Stimulated activated CD8-positive, alpha-beta memory T cell treated with anti-CD3 and anti-CD28 coated beads, Interleukin-7, amount 100 ng/mL, for 4 hours (primary cell): ENCODE measurements at places on chromosomes 12 and 14.

DNA sequence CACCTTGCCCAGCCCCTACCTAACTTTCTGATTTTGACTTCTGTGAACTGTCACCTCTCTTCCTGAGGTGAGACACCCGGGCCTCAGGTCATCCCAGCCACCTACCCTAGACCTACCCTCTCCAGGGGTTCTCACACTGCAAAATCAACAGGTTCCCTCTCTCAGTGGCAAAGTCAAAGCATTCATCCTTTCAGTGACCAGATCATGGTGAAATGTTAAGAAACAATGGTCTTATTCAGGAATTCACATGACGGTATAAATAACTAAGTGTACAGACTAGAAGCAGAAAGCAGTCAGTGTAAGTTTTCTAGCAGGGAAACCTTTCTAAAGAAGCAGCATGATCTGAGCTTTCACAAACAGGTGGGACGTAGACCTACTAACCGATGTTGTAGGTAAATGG, 133.4 kb downstream of the TMTC1 start:
- DNase-seq: no peak

GRCh38 chr14:22319526-22320361, 269.3 kb downstream of the DAD1 start:
- no peak for DNase-seq

DNA sequence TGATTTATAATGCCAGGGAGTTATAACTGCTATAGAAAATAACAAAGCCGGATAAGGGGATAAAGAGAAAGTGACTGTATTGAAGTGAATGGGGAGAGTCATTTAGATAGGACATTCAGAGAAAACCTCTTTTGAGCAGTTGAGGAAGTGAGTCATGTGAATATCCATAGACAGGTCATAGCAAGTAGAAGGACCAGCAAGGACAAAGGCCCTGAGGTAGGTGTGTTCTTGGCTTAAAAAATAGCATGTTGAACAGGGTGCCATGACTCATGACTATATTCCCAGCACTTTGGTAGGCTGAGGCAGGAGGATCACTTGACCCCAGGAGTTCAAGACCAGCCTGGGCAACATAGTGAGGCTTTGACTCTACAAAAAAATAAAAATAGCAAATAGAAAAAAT, 51.5 kb upstream of the RAP1B start:
- no peak for DNase-seq

GRCh38 chr12:40212566-40212965, 12.2 kb upstream of the LRRK2 start:
- DNase-seq: no peak

DNA sequence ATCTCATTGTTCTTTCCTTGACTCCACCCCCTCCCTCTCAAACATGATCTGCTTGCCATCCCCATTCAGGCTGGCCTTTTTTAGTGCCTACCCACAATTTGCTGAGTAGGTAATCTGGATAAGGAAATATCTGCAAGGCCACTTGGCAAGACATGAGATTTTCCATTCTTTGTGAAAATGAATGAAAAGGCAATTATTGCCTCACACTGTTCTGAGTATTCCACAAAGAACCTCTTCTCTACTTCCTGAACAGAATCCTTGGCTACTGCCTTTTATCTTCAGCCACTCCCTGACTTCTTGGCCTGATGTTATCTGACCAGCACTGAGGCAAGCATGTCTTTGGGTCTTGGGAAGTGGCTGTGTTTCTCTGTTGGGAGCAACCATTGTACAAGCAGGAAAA, 263.2 kb upstream of the ATP2B1 start:
- DNase-seq: no peak

DNA sequence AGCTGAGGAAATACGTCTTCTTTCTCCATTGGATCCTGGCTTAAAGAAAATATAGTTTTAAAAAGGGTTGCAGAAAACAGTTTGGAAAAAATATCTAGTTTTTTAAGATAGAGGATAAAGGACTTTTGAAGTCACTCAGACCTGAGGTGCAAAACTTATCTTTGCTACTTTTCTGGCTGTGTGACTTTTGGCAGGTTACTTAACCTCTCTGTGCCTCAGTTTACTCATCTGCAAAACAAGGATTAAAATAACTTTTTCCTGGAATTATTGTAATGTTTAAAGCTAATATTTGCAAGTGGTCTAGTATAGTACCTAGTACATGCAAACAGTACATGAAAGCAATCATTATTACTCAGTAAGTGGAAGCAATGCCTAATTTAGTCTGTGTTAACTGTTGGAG, 176.8 kb downstream of the TBX5 start:
- DNase-seq: no peak

DNA sequence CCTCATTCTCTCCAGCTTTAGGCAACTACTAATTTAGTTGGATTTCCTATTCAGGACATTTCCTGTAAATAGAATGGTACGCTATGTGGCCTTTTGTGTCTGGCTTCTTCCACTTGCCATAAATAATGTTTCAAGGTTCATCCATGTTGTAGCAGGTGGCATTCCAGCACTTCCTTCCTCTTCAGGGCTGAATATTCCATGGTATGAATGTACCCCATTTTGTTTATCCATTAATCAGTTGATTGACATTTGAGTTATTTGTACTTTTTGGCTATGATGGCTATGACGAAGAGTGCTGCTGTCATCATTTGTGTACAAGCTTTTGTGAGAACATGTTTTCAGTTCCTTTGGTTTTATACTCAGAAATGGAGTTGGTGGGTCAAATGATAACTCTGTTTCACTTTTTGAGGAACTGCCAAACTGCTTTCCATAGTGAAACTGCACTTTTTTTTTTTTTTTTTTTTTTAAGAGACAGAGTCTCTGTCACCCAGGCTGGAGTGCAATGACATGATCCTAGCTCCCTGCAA, 6.5 kb upstream of the CDK2AP1 start:
- no peak for DNase-seq

GRCh38 chr12:42360747-42361403, 34.9 kb downstream of the PPHLN1 start:
- DNase-seq: no peak

DNA sequence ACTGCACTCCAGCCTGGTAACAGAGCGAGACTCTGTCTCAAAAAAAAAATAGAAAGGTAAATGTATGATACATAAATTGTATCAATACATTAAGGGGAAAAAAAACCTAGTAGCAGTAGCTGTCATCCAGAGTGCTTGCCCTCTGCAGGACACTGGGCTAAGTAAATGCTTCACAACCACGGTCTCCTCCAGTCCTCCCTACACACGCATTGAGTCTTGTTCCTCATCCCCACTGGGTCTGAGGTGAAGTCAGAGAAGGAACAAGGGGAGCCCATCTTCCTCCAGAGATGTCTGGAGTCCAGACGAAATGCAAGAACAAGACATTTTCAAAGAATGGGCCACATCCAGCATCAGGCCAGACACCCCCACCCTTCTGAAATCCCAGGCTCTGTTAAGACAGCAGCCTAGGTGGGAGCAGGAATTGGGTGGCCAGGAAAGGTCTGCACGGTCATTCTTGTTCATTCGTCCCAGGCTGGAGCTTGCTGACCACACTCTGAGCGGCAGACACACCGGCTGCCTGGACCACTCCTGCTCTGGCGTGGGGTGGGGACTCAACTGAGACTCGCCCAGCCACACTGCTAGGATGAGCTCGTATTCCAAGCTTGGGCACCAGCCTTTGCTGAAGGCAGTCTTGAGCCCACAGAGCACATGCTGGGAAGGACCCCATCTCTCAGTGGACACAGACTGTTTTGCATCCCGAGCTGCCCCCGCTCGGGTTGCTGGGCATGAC, 45.5 kb downstream of the CHGA start:
- DNase-seq: no peak
